ENCODE measurements at places on chromosomes 16 and 17.

- DNase-seq = no peak
Measured at GRCh38 chr17:36197387-36197703, 787 bp upstream of the CCL3L1 start.

GRCh38 chr16:82384017-82384416, 214.0 kb upstream of the MPHOSPH6 start:
- no peak for DNase-seq

GRCh38 chr16:8957063-8957397, 6.7 kb downstream of the USP7 start:
- DNase-seq = no peak

DNA sequence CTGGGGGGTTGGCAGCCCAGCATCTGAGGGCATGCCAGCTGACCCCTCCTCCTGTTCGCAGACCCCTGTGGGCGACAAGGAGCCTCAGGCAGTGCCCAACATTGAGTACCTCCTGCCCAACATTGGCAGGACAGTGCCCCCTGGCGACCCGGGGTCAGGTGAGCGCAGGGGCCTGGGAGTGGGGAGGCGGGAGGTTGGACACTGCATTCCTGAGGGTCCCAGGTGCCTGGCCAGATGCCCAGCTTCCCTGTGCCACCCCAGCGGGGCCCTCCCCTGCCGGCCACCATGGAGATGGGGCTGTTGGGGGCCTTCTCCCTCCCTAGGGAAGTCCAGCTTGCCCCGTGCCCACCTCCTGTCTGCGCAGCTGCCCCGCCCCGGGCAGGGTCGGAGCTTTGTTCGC, 70.1 kb downstream of the ARHGAP23 start:
- no peak for DNase-seq

DNA sequence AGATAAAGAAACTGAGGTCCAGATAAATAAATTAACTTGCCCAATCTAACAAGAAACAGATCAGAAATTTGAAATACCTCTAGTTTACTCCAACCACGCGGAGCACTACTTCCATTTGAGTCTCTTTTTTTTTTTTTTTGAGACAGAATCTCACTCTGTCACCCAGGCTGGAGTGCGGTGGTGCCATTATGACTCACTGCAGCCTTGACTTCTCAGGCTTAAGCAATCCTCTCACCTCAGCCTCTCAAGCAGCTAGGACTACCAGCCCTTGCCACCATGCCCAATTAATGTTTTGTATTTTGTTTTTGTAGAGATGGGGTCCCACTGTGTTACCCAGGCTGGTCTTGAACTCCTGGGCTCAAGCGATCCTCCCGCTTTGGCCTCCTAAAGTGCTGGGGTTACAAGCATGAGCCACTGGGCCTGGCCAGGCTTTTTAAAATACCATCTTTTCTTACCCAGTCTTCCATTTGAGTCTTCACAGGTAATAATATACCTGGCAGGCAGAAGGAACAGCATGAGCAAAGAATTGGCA, 3.3 kb upstream of the NACA2 start:
- no peak for DNase-seq

- no peak for DNase-seq
Measured at GRCh38 chr17:72424505-72425117, 303.8 kb downstream of the SOX9 start.

DNA sequence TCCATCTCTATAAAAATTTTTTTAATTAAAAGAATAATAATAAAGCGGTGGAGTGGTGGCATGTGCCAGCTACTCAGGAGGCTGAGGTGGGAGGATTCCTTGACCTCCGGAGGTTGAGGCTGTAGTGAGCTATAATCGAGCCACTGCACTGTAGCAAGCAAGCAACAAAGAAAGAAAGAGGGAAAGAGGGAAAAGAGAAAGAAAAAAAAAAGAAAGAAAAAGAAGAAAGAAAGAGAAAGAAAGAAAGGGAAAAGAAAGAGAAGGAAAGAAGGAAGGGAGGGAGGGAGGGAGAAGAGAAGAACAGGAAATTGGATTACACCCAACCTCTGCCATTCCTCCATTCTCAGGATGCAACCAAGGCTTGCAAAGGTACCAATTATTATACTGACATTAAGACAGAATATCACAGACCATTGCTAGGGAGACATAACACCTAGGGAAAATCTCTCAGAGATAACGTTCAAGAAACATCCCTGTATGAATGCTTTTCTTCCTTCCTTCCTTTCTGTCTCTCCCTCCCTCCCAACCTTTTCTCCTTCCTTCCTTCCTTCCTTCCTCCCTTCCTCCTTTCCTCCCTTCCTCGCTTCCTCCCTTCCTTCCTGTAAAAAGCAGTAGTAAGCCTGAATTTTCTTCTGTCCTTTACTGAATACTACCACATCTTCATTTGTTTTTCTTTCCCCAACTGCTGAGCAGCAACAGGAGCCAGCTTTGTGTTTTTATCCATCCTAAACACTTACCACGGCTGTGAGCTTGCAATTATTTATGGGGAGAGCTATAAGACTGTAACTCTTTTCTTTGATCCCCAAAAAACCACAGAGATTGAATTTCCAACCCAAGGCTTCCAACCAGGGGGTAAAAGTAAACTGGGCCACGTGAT, 1.8 kb upstream of the LITAF start:
- no peak for DNase-seq

- no peak for DNase-seq
Measured at GRCh38 chr17:20280851-20281250, 186.5 kb downstream of the LGALS9B start.

- no peak for DNase-seq
Measured at GRCh38 chr16:85662482-85662812, 26.3 kb downstream of the GINS2 start.

DNA sequence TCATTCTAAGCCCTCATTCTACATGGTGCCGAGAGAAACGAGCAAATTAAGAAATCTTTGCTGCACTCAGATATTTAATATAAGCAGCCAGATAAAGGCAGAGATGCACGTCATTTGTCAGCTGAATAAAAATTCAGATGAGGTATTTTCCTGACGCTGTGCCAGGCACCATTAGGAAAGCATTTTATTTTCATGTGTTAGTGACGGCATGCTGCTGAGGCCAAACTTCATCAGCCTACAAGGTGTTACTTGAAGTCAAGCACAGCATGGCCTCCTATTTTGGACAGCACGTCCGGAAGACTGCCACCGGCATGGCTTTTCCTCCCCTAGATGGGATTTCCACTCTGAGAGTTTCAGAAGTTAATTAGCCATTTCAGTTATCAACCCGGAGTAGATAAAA, 70.3 kb downstream of the IRX3 start:
- DNase-seq = no peak

- no peak for DNase-seq
Measured at GRCh38 chr17:66290101-66290722, 12.2 kb upstream of the PRKCA start.

DNA sequence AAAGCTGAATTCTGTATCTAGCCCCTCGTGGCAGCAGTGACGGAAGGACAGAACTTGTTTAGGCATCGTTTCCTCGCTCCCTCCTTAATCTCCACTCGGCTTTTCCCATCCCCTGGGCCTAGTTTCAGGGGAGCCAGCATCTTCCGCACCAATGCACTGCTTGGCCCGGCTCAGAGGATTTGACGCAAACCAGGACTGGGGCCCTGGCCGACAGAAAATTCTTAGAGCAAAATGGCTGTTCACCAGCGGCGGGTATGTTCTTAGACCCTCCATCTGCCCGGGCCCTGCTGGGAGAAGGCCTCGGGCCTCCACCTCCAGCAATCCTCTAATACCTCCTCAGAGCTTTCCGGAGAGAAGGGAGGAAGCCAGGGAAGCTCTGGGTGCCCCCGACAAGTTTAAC, 54.6 kb downstream of the TBC1D16 start:
- no peak for DNase-seq

DNA sequence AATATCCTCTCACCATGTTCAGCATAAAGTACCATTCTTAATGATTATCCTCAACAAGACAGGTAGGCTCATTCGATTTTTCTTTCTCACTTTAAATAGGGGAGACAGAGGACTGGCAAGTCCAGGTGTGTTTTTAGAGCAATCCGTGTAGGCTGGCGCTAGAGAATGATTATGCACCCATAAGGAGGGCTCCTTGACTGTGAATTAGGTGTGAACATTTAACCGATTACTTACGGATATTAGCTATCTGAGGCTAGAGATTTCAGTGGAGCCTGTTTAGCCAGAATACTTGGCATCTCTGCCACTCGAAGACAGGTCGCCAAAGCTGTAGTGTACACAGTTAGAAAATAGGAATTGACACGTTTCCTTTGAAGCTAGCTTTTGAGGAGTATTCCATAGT, 1.9 kb downstream of the SEC14L1 start:
- no peak for DNase-seq

DNA sequence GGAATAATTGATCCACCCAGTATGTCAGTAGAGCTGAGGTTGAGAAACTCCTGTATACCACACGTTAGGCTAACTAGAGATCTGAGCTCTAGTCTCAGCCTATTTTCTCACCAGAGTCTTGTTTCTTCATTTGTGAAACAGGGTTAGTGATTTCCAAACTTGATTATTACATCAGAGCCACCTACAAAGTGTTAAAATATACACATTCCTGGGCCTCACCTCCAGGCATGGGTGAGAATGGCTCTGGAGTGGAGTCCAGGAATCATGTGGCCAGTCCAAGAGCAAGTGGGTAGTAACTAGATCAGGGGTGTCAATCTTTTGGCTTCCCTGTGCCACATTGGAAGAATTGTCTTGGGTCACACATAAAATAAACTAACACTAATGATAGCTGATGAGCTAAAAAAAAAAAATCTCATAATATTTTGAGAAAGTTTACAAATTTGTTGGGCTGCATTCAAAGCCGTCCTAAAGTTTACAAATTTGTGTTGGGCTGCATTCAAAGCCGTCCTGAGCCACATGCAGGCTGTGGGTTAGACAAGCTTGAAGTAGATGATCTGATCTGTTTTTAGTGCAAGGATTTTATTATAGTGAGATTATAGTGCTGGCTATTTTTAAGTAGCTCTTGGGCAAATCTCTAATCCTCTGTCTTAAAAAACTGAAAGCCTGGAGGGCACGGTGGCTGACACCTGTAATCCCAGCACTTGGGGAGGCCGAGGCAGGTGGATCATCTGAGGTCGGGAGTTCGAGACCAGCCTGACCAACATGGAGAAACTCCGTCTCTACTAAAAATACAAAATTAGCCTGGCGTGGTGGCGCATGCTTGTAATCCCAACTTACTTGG, 20.4 kb downstream of the PRCD start:
- no peak for DNase-seq

GRCh38 chr16:83666449-83666848, 141.3 kb upstream of the HSBP1 start:
- DNase-seq = no peak

GRCh38 chr17:77281904-77282367, 141.2 kb downstream of the SEC14L1 start:
- no peak for DNase-seq

DNA sequence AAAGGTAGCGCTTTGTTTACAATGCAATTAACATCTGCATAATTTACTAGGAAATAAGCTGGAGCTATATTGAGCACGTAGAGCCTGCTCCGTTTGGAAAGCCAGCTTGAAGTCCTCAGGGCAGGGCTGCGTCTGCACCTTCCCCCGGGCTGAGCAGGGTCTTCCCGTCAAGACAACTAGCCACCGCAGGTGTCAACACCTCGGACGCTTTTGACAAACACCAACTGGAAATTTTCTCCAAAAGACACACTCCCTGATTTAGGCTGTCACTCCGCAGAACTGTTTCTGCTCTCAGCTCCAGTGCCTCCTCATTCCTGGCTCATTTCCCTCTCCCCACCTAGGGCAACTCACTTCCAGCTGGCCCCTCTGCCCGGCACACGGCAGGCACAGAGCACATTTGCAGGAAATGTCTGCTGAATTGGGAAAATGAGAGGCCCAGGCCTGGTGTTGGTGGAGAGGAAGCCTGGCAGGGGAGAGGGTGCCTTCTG, 170.3 kb downstream of the MAF start:
- no peak for DNase-seq

DNA sequence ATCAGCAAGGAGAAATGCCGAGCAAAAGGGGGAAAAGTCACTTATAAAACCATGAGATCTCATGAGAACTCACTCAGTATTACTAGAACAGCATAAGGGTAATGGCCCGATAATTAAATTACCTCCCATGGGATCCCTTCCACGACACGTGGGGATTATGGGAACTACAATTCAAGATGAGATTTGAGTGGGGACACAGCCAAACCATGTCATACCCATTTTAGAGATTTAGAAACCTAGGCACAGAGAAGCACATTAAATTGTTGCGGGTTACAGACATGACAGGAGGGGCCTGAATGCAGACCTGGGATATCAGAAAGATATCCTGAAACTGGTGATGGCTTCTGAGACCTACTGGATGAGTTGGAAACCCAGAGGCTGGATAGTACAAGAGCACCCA, 20.1 kb downstream of the ARHGAP17 start:
- DNase-seq = no peak

- DNase-seq = no peak
Measured at GRCh38 chr16:2155977-2156848, 631 bp downstream of the TRAF7 start.

DNA sequence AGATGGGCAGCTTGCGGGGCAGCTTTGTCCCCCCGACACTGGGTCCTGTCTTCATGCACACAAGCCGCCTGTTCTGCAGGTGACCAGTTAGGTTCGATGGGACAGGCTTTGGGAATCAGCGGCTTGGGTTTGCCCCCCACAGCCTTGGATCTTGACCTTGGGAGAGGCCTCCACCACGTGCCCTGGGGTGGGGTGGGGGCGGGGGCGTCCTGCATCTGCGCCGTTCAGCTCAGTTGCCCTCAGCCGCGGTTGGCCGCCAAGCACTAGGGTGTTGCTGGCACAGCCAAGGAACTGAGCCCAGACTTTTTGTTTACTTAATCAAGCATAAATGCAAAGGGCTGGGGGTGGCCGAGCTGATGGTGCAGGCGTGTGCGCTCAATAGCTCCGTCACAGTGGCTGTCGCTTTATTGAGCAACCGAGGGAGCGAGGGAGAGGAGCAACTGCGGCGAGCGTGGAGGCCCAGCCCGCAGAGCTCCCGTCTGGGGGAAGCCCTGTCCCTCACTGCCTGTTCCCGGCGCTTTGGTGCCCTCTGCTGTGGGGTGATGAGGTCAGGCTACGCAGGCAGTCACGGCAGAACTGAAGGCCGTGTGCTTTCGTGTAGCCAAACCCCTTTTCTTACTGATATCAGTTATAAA, 33.9 kb downstream of the JPH3 start:
- peak; percentile 79 for DNase-seq

DNA sequence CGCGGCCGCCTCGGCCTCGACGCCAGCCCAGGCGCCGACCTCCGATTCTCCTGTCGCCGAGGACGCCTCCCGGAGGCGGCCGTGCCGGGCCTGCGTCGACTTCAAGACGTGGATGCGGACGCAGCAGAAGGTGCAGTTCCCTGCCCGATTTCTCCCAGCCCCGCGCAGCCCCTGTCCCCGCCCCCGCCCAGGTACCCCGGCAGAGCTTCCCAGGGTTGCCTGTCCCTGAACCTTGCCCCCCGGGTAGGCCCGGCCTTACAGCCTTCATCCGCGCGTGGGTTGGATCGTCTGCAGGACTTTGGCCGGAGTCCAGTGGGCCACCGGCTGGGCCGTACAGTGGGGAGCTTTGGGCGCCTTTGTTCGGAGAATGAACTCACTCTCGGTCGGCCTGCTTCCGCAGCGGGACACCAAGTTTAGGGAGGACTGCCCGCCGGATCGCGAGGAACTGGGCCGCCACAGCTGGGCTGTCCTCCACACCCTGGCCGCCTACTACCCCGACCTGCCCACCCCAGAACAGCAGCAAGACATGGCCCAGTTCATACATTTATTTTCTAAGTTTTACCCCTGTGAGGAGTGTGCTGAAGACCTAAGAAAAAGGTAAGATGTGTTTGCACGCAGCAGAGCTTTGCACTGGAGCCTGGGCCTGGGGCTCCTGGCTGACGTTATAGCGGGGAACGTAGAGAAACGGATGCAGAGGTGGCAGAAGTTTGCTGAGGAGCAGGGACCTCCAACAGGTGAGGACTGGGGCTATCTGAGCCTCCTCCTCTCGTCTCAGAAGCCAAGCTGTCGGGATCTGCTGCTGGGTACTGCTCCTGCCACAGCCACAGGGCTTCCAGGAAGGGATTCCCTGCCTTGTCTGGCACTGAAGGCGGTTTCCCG, 593 bp downstream of the GFER start:
- DNase-seq = no peak

Data from CD4-positive, alpha-beta T cell treated with Interleukin-10 for 1 hour (primary cell).